ENCODE measurements at places on chromosomes 16 and 17.

DNA sequence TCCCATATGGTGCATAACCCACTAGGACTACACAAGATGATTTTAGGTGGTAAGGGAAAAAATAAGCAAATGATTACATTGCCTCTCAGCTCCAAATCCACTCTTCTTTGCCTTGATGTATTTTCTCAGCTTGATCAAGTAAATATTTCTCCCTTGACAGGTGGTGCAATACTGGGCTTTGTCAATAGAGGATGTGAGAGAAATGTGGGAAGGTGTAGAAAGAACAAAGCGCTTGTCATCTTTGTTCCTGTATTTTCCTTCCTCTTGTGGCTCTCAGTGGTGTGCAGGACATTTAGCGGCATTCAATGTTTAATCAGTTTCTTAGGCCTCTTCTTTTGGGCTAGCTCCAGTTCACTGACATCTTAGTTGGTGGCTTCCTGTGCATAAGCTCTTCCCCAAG is 1165.8 kb upstream of the GOT2 start:
- DNase-seq = no peak

DNA sequence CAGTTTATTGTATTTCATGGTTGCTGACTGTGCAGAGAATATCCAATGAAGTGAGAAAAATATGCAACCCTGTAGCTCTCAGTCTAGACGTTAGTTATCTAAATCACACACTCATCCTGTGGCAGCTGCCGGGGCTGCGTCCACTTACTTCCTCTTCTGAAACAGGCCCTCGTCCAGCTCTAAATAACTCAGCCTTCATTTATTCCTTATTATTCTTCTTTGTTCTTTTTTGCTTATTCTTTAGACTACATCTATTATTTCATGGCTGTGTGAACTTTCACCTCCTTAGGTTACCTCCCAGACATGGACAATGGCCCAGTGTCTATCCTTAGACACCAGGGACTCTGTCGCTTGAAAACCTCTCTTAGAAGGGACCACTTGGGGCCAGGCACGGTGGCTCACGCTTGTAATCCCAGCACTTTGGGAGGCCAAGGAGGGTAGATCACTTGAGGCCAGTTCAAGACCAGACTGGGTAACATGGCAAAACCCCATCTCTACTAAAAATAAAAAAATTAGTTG is 3.4 kb upstream of the THUMPD1 start:
- DNase-seq = no peak

DNA sequence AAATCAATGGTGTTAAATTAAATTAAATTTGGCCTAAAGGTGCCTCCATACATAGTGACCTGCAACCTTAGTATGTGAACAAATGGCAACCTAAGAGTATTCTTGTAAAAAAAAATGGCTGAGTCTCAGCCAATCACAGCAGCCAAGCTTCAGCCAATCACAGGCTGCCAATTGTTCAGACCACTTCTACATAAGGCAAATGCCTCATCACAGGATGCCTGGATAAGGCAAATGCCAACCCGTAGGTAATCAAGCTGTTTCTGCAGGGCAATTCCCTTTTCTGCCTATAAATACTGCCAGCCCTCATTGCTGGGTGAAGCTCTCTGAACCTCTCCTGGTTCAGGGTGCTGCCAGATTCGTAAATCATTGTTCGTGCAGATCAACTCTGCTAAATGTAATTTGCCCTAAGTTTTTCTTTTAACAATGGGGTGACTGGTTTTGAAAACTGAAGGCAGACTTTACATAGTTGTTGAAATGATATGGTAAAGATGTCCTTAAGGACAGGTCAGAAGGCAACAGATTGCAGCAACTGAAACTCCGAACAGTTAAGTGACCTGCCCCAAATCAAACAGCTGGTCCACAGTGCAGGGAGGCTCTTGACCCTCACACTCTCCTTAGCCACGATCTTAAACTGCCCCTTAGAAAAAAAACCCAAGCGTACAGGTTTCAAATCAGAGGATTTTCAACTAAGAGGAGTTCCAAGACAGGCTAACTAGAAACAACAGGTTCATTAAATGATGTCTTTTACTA is 50.3 kb downstream of the N4BP1 start:
- DNase-seq = no peak

DNA sequence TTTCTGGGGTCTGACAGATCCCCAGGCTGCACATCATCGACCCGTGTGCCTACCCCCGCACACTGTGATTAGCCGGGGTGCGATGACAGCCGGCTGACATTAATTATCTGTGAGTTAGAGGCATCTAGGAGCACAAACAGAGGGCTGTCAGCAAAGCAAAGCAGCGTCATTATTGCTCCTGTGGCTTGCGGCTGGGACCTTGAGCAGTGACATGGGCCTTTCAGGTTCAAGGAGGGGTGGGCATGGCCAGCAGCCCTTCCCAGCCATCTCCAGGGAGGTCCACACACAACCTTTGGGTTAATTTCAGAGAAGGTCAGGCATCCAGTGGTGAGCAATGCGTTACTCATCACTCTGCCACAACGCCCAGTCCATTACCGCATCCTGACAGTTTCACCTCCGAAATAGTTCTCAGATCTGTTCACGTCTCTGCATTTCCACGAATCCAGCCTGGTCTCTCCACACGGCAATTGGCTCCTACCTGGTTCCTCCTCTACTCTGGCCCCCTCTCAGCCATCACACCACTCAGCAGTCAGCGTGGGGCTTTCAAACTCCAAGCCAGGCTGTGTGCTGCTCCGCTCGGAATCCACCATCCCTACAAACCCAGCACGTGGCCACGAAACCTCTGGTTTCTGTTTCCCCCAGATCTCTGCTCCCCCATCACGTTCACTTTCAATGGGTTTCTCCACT is 249.7 kb upstream of the C16orf82 start:
- DNase-seq = no peak

- DNase-seq = no peak
These were observed 201.5 kb downstream of the SPECC1 start for GRCh38 chr17:20210614-20211013.

DNA sequence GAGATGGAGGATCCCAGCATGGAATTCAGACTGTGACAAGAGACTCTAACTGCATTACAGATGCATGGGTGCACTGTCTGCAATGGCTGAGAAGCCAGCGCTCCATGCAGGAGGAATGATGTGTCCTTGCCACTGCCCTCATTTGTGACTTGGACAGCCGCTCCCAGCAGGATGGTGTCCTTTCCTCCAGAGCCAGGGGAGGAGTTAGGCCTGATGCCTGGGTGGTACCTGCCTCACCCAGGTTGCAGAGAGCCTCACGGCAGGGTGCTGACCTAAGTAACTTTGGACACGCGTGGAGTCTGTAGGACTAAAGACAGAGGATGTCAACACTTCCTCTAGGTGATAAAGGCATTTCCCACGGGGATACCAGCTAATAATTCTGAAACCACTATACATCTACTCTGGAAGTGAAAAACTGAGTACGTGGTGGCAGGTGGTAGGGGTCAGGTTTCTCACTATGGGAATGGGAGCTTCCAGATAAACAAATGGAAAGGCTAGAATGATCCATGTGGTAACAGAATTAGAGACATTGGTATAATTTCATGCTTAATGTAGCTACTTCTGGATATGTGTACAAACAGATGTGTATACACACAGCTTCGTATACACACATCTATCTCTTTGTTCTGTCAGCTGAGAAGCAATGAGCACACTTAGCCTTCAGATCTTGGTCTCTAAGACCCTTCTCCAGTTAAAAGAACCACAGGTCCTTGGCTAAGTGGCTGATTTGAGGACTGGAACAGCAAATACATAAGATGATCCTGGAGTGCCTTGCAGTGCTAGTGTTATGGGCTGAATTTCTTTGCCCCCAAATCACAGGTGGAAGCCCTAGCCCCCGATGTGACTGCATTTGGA is 13.7 kb upstream of the CSNK1D start:
- DNase-seq = no peak

DNA sequence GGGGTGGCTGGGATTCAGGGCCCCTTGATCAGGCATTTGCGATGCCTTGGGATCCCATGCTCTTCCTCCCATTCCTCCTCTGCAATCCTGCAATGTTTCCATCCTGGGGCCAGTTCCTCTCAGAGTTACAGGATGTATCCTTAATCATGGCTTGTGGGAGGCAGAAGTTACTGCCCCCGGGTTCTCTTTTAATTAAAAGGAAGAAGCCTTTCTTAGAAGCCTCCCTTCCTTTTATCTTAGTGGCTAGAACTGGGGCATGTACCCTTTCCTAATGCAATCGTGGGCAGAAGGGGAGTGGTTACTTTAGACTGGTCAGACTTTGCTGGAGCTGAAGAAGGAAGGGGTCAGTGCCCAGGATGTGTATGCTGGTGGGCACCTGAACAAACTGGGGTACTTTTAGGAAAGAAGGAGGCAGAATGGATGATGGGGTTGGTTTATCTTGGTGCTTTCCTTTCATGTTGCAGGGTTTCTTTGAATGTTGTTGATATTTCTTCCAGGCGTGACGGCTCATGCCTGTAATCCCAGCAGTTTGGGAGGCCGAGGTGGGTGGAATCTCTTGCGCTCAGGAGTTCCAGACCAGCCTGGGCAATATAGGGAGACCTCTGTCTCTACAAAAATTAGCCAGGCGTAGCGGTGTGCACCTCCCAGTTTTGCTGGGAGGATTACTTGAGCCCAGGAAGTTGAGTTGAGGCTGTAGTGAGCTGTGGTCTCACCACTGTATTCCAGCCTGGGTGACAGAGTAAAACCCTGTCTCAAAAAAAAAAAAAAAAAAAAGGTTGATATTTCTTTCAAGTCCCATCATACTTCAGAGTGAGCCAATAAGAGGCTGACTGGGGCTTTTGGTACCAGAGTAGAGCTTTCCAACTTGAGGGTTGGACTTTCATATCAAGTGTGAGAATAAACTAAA is 13.2 kb upstream of the SPN start:
- no peak for DNase-seq

- no peak for DNase-seq
These were observed 39.0 kb downstream of the NLRP1 start for GRCh38 chr17:5545051-5545987.

DNA sequence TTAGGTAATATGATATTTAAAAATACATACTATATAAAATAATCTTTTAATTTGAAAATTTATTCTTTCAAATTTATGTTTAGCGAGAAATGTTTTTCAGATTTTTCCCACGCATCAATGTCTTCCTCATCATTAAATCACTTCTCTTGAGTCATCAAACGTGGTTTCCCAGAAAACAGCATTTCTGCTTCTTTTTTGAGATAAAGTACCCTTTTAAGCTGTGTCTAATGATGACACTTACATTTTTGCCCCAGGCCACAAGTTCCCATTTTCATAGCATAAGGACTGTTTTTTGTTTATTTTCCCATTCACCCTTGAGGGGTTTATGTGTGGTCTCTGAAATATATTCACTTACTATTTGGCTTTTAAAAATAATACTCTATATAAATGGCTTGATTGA is 139.0 kb upstream of the HS3ST3A1 start:
- DNase-seq = no peak

DNA sequence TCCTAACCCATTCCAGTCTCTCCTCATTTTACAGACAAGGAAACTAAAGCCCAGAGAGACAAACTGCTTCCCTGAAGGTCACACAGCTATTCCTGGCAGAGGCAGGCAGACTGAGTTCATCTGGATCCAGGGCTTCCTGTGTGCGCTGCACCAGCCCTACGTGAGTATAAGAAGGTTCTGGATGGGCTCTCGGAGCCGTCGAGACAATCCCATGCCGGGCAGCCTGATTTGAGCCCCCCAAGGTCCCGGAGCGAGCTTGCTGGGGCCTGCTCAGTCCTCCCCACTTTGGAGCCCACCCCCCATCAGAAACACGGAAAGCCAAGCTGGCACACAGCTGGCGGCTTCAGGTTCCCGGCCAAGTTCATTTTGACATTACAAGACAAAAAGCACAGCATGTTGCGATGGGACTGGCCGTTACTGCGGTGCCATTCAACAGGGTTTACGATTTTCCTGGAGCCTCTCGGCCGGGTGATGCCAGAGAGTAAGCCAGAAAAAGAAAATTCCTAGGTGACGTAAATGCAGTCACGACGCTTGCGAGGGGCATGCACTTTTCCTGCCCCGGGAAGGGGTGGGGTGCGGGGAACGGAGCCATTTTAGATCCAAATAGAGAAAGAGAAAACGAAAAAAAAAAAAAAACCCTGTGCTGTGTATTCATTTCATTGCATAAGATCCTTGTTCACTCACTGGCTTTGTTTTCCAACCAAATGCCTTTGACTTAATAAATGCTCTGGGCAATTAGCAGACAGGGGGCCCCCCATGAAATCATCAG is 167.1 kb upstream of the FOXF1 start:
- no peak for DNase-seq

- DNase-seq = no peak
These were observed 386.5 kb upstream of the ASIC2 start for GRCh38 chr17:33679595-33679994.

GRCh38 chr17:4739122-4740024 is at the start of the genes CXCL16 and ZMYND15:
TSS of gene CXCL16 (minus strand) at chr17:4739928. CDS start at chr17:4739339, 589 bp downstream.
TSS of gene ZMYND15 (plus strand) at chr17:4739833. CDS start at chr17:4740549, 716 bp downstream.
- DNase-seq = no peak

DNA sequence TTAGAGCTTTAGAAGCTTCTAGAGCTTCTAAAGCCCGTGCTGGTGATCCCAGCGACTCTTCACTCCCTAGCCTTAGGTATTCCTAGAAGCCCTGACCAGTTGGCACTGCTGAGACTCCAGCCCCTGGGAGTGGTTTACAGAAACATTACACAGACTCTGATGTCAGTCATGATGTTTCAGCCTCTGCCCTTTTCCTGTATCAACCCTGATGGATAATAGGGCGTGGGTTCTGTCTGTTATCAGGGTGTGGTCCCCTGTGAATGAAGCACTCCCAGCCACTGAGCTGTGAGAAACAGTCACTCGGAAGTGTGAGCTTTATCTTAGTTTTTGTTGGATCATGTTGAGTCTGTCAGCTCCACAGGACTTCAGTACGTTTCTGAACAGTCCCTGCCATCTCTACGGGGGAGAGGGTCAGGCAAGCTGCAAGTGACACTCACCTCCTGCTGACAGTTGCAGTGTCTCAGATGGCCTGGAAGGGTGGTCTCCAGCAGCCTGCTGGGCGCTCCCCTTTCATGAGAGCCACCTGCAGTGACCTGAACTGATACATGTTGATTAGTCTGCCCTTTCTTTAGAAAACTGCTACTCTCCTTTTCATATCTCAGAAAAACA is 12.8 kb downstream of the GOSR2 start:
- DNase-seq = no peak

DNA sequence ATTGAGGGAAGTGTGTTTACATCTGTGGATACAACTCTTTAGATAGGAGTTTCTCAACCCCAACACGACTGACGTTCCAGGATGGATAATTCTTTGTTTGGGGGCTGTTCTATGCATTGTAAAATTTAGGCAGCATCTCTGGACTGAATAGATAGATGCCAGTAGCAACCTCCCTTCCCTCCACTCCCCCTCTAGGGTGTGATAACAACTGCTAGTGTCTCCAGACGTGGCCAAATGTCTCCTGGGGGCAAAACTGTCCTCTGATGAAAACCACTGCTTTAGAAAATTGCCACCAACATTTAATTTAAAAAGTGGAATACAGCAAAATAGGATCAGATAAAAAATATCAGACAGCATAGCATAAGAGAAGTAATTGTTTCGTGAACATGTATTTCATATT is 79.9 kb downstream of the HS3ST3A1 start:
- DNase-seq = no peak

GRCh38 chr17:48244814-48245213 is 137.2 kb downstream of the SNX11 start:
- DNase-seq = no peak

All from NCI-H748 treated with DMSO at 0.1 percent for 48 hours (cell line).